ENCODE measurements at places on chromosomes 2 and 18. TPM values are rescaled to one million over a fixed set of nuclear protein-coding genes. Genes with fewer than 3 reads are reported as not detected.

TET3 gene
- total RNA-seq, result 6.8 TPM

DNA sequence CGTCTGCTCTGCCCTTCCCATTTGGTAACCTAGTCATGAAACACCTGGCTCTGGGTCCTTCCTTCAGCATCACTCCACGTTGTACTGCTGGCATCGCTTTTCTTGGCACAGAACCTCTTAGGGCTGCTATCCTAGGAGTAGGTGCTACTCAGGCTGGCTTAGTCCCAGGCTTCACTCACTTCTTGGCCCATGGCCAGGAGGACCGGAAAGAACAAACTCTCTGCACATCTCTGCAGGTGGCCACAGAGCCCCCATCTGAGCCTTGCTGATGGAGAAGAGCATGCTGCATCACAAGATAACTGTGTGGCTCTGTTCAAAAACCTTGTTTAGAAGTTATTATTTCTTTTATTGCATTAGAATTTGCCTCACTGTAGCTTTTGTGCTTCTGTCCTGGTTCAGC lies 447.2 kb upstream of the TNP1 start:
- DNase-seq, result no peak

- DNase-seq, result no peak
Observed at GRCh38 chr2:37250869-37251740, 19.6 kb downstream of the NDUFAF7 start.

CYP26B1 gene
- 0.07 TPM for total RNA-seq

DNA sequence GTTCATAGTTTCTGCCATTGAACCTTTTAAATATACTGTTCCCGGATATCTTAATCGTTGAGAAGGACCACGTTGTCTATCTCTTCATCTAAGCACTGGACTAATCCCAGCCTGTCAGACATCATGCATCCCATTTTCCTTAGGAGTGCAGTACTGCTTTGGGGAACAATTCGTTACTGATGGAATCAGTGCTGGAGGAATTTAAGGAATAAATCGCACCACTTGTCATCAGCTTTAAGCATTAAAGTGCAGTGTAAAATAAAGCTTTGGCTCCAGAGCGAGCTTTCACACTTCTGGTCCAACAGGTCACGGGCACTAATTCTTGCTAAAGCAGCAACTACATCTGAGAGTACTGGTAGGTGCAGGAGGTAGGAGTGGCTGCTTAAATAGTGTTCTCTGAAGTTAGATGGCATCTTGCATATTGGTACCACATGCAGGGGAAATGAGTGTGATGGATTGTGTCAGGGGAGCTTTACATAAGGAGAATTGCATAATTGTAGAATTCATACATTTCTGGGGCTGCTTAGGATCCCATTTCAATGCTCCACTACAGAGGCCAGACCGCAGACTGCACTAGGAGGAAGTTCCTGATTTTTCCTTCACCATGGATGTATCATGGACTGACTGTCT lies 105.7 kb upstream of the RASGRP3 start:
- DNase-seq, result no peak

- no peak for DNase-seq
Observed at GRCh38 chr2:168252976-168253375, 5.6 kb upstream of the STK39 start.

DNA sequence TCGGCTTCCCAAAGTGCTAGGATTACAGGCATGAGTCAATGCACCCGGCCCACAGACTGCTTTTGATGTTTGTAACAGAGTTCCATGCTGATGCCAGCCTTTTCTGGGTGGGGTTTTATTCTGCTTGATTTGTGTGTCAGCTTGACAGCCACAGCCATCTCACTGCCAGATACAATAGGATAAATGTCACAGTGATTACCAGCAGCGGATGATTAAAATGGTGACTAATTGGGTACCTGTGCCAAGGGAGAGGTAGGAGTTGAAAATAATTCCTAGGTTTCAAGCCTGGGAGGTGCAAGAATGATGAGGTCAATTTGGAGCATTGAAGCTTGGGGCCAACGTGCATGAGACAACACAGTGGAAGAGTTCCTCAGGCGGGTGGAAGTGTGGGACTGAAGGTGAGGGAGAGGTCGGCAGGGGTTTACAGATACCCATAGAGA lies 39.4 kb downstream of the SH2D6 start:
- DNase-seq, result no peak

DNA sequence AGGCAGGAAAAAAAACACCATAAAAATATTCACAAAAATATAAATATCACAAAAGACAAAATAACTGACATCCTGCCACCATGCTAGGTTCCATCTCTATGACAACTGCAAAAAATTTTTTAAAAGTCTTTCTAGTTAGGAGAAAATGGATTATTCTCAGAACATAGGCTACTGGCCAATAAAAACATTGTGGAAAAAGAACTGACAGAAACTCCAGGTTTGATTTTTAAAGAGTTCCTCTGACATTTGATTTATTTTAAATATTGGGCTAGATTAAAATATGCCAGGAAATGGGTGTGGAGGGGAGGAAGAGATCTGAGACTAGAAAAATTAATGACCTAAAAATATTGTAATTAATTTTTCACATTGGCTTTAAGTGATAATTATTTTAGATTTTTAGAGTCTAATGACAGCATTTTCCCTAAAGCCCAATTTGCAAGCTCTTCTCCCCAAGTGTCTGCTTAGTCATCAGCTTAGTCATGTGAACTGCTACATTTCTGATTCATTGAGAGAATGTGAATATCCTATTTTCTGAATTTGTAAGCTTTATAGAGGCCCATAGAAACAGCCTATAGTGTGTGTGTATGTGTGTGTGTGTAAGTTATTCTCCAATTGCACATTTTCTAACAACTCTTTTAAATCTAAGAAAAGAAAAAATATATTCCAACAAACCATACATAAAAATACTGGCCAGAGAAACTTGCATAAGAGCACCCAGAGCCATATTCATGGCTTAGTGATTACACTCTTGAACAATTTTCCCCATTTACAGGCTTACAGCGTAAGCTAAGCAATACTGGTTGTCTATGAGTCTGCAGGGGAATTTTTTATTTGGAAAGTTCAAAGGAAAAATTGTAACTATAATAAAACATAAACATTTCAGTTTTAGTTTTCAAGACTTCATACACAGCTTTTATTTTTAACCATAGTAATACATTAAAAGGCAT lies 48.4 kb downstream of the TMEFF2 start:
- DNase-seq, result no peak

GRCh38 chr2:2799151-2799697 lies 468.1 kb upstream of the MYT1L start:
- no peak for DNase-seq

RAPGEF4 gene
- total RNA-seq, result 0.91 TPM

GALNT14 gene
- not detected for total RNA-seq

GRCh38 chr2:239727182-239727775 lies 297.9 kb downstream of the NDUFA10 start:
- no peak for DNase-seq

DNA sequence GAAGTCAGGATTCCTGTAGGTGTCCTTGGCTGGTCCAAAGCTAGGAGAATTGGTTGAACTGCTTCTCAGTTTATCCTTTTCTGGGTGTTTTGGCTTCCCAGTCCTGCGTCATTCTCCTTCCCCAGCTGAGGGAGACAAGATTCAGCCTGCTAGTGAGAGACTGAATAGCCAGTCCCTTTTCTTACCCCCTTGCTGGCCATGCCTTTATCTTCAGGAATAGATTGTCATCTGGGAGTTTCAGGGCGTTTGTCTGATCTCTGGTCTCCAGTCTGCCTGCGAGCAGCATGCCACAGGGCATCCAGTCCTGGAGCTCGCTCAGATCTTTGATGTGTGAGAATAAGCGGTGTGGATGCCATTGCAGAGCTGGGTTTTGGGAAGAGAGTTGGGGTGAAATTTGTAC lies 5.8 kb downstream of the MYO1B start:
- DNase-seq, result no peak

DNA sequence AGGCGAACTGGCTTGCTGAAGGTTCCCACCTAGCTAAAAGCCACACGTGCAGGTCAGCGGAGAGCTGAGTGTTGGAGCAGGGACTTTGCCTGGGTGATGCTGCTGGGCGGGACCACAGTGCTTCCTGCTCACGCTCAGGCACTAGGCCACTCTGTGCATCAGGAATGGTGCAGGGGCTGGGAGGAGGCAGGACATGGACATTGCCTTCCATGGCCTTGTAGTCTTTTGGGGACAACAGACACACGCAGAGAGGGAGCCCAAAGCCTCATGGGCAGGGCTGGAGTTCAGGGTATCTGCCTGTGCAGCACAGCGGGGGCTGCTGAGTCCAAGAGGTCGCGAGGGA lies 207.2 kb downstream of the ZBTB7C start:
- DNase-seq, result no peak

RESP18 gene
- not detected for total RNA-seq

GRCh38 chr18:44798433-44799048 lies 117.9 kb downstream of the SETBP1 start:
- DNase-seq, result peak; percentile 19

- DNase-seq, result no peak
Observed at GRCh38 chr18:69157906-69158305, 242.8 kb upstream of the DOK6 start.

GRCh38 chr2:5982903-5983265 lies 290.7 kb downstream of the SOX11 start:
- DNase-seq, result no peak

DNA sequence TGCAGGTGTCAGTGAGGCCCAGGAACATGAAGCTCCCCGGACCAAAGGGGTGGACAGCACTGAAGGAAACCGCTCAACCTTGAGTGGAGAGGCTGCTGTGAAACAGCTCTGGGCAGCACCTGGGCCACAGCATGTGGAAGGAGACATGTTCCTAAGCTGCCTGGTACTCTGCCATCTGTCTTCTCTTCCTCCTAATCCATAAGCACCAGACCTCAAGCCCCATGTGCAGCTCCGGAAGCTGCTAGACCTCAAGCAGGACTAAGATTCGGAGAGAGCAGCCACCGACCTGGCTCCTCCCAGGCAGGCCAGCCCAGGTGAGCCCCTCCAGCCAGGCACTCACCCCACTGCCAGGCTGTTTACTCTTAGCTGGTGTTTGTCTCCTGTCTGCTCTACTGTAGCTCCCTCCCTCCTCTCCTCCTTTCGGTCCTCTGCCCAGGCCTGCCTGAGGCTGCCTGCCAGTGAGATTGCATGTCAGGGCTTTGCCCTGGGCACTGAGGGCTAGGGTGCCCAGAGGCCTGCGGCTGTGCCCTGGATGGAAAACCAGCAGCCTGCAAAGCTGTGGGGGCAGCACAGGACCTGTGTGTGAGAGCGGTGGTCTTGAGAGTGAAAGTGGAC lies 53.7 kb downstream of the BCL11A start:
- no peak for DNase-seq

GRCh38 chr2:240557808-240558207 lies at the start of gene ANKMY1:
Gene ANKMY1, minus strand, starts transcription at chr2:240557988. Its CDS starts 653 bp downstream, at chr2:240557335.
- no peak for DNase-seq

DNA sequence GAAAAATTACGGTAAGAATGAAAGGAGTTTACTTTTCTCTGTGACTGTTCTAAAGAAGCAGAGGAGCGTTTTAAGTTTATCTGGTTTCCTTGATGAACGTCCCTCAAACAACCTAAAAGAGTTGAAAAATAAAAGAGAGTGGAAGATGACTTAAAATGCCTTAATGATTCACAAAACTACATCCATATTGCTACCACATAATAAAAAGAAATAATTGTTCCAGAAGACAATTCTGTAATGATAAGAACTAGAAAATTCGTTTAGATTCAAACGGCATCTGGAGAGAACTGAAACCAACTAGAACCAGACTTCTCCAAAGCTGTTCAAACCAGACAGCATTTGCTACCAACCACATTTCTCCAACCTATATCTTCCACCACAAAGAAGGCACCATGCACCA lies 68.1 kb downstream of the TEKT4 start:
- no peak for DNase-seq

SLC30A3 gene
- 0.38 TPM for total RNA-seq

GRCh38 chr2:30664761-30665358 lies 142.4 kb downstream of the CAPN13 start:
- peak; percentile 41 for DNase-seq

DNA sequence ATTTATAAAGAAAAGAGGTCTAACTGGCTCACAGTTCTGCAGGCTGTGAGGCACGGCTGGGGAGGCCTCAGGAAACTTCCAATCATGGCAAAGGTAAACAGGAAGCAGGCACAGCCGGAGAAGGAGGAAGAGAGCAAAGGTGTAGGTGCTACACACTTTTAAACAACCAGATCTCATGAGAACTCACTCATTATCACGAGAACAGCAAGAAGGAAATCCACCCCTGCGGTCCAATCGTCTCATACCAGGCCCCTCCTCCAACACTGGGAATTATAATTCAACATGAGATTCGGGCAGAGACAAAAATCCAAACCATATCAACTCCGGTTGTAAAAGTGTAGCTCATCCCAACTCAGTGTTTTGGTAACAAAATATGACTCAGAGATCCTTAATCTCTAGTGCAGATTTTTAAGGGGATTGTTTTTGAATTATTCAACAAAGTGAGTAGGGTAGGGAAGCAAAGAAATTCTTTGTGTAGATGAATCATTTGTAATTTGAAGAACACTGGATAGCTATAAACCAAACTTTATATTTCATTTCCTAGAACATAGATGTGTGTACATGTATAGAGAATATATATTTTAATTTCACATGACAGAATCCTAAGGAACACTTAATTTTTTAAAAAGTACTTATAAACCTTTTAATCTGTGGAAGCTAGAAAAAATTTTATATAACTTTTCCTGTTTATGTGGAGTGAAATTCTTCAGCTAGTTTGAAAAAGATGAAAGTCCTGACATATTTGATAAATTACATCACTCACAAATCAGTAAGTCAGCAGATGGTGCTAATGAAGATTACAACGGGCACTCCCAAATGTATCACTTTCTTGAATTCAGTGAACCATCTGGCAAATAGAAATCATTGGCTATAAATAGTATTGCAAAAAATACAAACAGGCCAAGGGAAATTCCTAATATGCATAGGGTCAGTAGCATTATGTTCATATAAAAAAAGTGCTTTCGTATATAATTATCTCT lies 130.1 kb downstream of the OLA1 start:
- DNase-seq, result no peak

- DNase-seq, result no peak
Observed at GRCh38 chr2:162390801-162391200, 46.9 kb downstream of the GCA start.

- DNase-seq, result no peak
Observed at GRCh38 chr18:59461171-59461570, 102.1 kb upstream of the LMAN1 start.

TLX2 gene
- not detected for total RNA-seq

DNA sequence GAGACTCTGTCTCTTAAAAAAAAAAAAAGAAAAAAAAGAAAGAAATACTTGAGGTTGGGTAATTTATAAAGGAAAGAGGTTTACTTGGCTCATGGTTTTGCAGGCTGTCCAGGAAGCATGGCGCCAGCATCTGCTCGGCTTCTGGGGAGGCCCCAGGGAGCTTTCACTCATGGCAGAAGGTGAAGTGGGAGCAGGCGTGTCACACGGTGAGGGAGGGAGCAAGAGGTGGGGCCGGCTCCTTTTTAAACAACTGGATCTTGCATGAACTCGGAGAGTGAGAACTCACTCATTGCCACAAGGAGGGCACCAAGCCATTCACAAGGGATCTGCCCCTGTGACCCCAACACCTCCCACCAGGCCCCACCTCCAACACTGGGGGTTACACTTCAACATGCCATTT lies 30.6 kb downstream of the CYP26B1 start:
- no peak for DNase-seq

TFPI gene
- total RNA-seq, result 301 TPM

GRCh38 chr18:61556862-61557261 lies 223.6 kb downstream of the CDH20 start:
- no peak for DNase-seq

- DNase-seq, result no peak
Observed at GRCh38 chr2:49948744-49949143, 794.4 kb upstream of the FSHR start.

Data from HepG2 (cell line).